ENCODE measurements at places on chromosomes 7 and 10. TPM values are rescaled to one million over a fixed set of nuclear protein-coding genes. Genes with fewer than 3 reads are reported as not detected.

Gene PLEKHS1
- total RNA-seq, result 5.3 TPM

Gene SFTPA1
- 1.0 TPM for total RNA-seq

Gene MYO3A
- total RNA-seq, result 0.29 TPM

GRCh38 chr7:39838326-39838725, 111.7 kb upstream of the CDK13 start:
- DNase-seq, result no peak

- no peak for DNase-seq
Measured at GRCh38 chr7:53491051-53491450, 455.6 kb downstream of the POM121L12 start.

DNA sequence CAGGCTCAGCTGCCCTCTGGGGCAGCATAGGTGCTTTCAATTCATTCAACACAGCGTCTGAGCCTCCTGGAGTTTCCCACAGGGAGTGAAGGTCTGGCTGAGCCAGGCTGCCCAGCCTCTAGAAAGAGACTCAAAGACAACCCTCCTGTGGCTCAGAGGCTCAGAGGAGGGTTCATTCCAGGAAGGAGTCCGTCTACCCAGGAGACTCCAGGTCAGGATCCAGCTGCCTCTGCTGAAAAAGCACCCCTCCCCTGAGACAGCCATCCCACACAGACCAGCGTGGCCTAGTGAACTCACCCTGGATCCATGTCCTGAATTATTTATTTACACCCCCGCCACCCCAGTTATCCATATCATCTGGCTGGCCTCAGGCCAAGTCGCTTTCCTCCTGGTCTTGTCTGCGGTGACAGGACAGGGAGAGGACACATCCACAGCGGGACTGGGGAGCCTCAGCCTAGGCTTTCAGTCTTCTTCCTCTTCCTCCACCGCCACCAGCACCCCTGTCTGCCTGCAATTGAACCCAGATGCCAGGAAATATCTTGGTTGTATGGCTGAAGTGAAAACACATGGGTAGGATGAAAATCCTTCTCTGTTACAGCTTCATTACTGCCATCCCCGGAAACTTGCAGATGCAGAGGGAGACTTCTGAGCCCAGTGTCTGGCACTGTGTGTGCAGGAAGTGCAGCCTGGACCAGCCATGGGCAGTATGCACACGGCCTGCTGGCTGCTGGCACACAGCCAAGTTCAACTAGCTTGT, 44.0 kb upstream of the COL13A1 start:
- no peak for DNase-seq

DNA sequence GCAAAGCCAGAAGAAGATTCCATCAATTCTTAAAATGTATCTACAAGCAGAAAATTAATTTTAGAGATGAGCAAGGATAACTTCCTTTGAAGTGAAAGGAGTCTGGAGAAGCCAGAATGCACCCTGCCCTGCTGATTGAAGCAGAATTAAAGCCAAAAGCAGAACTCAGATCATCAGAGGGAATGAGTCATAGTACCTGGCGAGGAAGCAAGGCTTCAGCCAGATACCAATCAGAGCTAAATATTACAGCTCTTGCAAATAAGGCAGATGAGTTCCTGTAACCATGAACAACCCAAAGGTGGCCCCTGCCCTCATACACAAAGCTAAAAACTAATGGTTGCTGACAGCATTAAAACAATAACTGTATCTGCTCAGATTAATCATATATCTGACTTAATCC, 10.4 kb downstream of the HTR7 start:
- DNase-seq, result no peak

DNA sequence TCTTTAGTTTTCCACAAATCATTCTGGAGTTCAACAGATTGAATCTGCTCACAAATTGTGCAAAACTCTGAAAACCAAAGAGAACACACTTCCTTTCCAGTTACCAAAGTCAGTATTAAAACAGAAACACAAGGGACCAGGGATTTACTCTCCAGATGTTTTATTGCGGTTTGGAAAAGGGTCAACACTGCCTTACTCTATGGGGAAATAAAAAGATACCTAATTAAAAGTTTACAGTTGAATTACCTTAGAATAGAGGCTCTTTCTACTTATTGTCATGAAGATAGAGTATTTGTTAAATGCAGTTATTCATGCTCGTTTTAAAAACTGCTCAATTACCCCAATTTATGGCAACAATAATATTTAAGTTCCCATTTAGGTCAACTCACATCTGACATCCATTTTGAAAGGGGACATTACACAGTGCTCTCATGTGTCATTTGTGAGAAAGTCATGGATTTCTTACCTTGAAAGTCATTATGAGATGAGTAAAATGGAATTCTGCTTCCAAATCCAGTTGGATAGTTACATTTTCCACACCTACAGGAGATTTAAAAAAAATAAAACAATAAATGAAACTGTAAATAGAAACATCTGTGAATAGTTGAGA, 8.4 kb downstream of the LAMB1 start:
- DNase-seq, result no peak

- no peak for DNase-seq
Measured at GRCh38 chr10:124225467-124226270, 132.3 kb upstream of the CHST15 start.

DNA sequence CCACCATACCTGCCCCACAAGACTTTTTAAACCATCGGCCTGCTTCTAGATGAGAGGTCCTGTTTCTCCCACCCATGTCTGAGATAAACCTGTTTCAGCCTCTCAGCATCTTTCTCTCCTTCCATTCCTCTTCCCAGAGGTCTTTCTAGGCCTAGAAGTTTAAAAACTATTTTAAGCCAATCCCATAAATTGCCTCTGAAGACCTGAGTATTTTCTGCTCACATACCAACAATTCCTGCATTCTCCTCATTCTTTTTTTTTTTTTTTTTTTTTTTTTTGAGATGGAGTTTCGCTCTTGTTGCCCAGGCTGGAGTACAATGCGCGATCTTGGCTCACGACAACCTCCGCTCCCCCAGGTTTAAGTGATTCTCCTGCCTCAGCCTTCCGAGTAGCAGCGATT, 262.9 kb upstream of the AUTS2 start:
- no peak for DNase-seq

DNA sequence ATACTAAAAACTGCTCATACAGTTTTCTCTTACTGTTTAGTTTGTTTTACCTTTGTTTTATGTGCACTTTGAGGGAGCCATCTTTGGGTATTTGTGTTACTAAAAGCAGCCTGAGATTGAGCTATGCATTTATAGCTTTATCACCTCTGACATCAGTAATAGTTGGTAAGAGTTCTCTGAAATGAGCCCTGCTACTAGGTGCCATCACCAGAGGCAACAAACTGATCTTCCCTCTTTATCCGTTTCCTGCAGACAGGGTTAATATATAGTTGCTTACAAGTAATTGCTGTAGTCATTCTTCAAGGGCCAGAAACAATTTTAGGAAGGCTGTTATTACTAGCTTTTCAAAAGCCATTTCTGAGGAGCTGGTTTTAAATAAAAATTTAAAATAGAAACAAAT, 49.1 kb downstream of the KIF20B start:
- DNase-seq, result no peak

- no peak for DNase-seq
Measured at GRCh38 chr10:109403551-109403950, 519.8 kb downstream of the XPNPEP1 start.

DNA sequence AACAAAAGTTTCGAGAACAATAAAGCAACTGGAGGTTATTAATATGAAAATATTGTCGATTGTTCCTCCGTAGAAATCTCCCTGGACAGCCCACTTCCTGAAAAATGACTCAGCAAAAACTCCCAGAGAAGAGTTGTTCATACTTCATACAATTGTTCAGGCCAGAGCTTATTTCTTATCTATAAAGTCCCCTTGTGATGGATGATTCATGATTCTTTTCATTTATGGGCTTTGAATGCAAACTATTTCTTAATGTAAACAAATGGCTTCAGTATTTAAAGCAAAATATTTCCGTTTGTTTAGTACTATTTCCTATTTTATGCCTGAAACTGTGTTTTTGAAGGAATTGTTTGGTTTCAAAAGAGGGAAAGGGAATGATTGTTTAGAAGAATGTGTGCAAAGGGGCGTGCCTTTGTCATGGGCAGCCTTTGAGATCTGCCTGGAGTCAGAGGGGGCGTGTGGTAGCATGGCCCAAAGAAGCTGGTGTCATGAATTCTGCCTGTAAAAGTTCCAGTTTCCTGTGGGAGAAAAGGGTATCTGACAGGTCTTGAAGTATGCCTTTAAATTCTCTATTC, 26.2 kb upstream of the EXOC6 start:
- DNase-seq, result no peak

GRCh38 chr10:59623133-59624121, 86.2 kb downstream of the SLC16A9 start:
- DNase-seq, result no peak

DNA sequence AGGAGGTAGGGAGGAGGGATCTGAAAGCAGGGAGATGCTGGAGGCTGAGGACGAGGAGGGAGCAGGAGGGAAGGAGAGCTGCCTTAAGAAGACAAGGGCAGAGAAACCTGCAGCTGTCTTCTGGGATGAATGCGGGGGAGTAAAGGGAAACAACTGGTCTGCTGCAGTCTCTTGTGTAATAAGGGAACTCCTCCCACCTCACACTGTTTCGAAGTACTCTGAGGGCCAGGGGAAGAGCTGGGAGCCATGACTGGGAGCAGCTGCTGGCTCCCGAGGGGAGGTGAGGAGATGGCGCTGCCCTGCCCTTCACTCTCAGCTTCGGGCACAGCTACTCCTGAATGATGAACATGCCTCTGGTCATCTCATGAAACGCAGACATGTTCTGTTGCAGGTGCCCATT, 65.1 kb downstream of the CLEC2L start:
- DNase-seq, result no peak

- no peak for DNase-seq
Measured at GRCh38 chr10:13784067-13784466, 197.3 kb downstream of the PRPF18 start.

DNA sequence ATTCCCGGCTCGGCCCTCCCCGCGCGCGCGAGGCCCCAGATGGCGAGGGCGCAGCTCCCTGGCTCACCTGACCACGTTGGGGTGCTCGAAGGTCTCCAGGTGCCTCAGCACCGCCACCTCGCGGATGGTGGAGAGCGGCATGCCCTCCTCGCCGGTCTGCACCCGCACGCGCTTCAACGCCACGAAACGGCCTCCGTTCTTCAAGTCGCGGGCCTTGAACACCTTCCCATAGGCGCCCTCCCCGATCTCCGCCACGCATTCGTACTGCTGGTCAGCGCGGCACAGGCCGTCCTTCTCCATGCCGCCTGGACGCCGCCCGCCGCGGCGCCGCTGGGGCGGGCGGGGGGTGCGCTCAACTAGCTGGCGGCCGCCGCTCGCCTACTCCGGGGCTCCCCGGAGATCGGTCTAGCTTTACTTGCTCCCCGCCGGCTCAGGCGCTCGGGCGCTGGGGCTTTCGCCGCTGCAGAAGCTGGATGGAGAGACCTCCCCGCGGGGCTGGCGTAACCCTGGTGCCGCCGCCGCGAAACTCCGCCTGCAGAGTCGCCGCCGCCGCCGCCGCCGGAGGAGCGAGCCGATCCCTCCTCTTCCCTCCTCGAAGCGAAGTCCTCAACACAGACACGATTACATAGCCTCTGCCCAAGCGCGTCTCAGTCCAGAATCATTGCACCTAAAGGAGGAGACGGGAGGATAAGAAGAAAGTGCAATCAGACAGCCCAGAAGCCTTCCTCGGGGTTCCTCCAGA, 3.2 kb downstream of the CDK6 start:
- DNase-seq, result peak; percentile 95

- no peak for DNase-seq
Measured at GRCh38 chr7:85065306-85065705, 121.5 kb downstream of the SEMA3D start.
